ENCODE measurements at places on chromosomes 5 and 9.

- DNase-seq: no peak
Measured at GRCh38 chr5:179316982-179317381, 28.3 kb downstream of the ADAMTS2 start.

GRCh38 chr9:34986540-34987047 lies 3.0 kb upstream of the DNAJB5 start:
- DNase-seq: peak; percentile 59

GRCh38 chr5:126334760-126335159 lies 88.4 kb upstream of the GRAMD2B start:
- DNase-seq: no peak

- DNase-seq: peak; percentile 41
Measured at GRCh38 chr5:44875661-44876605, 67.2 kb downstream of the MRPS30 start.

GRCh38 chr9:135030566-135031226 lies 56.8 kb upstream of the OLFM1 start:
- DNase-seq: no peak

GRCh38 chr5:179292202-179292601 lies 53.1 kb downstream of the ADAMTS2 start:
- DNase-seq: no peak

DNA sequence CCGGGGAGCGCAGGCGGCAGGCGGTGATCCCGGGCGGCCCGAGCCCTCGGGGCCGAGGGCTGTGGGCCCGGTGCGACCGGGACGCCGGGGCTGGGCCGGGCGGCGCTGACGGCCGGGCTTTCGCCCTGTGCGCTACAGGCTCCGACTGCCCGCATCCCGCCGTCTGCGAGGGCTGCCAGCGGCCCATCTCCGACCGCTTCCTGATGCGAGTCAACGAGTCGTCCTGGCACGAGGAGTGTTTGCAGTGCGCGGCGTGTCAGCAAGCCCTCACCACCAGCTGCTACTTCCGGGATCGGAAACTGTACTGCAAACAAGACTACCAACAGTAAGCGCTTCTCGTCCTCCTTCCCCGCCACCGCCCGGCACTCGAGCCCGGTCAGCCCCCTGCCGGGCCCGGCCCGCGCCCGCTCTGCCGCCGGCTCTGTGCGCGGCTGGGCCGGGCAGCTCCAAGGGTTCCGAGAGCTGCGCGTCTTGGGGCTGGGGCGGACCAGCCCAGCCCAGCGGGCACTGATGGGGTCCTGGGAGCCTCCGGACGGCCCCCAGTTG lies 1.6 kb downstream of the LMX1B start:
- peak; percentile 54 for DNase-seq

DNA sequence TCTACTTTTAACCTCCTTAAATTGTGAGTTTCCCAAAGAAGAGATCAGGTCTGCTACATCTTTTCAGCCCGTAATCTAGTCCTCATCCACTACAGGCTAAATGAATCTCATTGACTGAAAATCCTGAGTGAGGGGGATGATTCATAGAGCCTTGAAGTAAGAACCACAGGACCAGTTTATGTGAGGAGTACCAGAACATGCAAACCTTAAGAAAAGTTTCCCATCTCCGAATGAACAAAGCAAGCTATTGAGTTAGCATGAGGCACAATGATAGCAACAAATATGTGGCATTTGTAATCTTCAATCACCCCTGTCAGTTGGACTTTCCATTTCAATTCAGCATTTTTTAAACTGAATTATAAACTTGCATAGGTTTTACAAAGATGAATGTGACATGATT lies 197.0 kb downstream of the ALDH1A1 start:
- no peak for DNase-seq

DNA sequence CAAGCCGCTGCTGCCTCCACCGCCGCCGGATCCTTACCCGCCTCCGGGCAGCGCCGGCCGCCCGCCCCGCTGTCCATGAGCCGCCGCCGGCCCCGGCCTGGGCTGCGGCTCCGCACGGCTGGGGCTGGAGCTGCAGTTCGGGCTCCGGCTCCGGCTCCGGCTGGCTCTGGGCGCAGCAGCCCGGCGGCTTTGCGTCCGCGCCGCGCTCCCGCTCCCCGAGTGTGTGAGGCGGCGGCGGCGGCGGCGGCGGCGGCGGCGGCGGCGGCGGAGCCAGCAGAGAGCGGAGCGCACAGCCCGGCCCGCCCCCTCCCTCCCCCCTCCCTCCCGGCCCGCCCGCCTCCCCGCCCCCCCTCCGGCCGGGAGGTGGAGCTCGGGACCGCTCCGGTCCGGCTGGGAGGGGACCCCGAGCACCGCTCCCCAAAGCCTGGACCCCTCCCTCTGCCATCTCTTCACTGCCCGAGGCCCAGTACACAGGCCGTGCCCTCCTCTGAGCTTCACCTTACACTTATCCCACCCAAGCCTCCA lies at the start of gene PCDH1:
Gene PCDH1, minus strand, starts transcription at position 225 of the 525 bp plus-strand sequence. Its CDS starts 148 bp downstream, at position 77.
- DNase-seq: peak; percentile 26

- no peak for DNase-seq
Measured at GRCh38 chr5:173802670-173803165, 85.4 kb upstream of the CPEB4 start.

GRCh38 chr5:152084476-152084875 lies 159.8 kb upstream of the GLRA1 start:
- no peak for DNase-seq

GRCh38 chr5:101346447-101346846 lies 443.4 kb upstream of the ST8SIA4 start:
- no peak for DNase-seq

- DNase-seq: no peak
Measured at GRCh38 chr9:81305561-81306182, 383.7 kb downstream of the TLE1 start.

DNA sequence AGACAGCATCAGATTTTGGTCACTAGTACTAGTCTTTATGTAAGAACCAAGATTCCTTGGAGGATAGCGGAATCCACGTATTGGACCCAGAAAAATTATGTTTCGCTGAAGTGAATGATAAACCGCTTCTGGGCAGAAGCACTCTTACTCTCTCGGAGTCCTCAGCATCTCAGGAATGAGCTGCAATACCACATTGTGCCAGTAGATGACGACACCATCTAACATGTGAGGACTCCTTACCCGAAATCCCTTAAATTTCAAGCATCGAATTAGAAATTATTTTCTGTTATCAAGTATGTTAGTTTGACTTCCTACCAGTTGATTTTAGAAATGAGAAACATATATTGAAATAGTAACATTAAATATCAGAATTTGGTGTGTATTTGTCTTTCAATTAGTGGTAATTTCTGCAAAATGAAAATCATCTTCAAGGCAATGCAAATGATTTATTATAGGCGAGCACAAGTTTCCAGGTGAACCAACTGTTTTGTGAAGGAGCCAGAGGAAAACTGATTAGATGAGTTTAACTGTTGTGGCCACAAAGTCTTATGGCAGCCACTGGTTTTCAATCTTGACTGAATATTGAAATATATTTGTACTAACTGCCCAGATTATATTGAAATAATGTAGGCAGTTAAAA lies 66.0 kb upstream of the CAMK4 start:
- peak; percentile 88 for DNase-seq

Measured in activated CD4-positive, alpha-beta T cell treated with anti-CD3 and anti-CD28 coated beads for 48 hours (primary cell).